ENCODE measurements at places on chromosomes 16 and 17.

- DNase-seq: no peak
These were observed 3.9 kb downstream of the GPR179 start for GRCh38 chr17:38339891-38340290.

- DNase-seq: no peak
These were observed 7.7 kb upstream of the ARHGAP23 start for GRCh38 chr17:38420518-38420917.

DNA sequence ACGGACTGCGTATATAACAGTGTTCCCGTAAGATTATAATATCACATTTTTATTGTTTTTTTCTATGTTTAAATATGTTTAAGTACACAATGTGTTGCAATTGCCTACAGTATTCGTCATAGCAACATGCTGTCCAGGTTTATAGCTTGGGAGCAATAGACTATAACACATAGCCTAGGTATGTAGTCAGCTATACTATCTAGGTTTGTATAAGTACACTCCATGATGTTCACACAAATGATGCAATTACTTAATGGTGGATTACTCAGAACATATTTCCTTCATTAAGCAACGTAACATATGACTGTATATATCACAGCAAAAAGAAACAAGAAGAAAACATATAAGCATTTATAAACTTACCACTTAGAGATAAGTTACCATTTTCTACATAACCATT is 160.0 kb downstream of the CBLN1 start:
- no peak for DNase-seq

DNA sequence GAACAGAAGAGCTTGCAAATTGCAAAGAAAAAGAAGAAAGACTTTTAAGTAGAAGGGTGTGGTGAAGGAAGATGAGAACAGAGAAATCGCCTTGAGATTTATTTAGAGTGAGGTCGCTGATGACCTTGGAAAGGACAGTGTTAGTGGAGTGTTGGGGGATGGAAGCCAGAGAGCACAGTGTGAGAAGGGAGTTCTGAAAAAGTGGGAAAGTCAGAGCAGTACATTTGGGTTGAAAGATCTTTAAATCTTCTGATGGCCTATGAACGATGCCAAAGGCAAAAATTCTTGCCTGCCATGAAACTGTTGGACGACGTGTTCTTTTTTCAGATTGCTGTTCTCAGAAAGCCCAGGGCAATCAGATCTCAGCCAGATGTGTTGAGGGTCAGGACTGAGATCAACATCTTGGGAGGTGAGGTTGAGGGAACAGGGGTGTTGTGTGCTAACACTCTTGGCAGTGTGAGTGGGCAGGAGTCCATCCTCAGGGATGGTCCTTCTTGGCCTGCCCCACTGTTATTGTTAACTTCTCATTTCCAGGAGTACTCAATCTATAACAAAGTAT is 330.1 kb downstream of the MAP2K6 start:
- DNase-seq: no peak

DNA sequence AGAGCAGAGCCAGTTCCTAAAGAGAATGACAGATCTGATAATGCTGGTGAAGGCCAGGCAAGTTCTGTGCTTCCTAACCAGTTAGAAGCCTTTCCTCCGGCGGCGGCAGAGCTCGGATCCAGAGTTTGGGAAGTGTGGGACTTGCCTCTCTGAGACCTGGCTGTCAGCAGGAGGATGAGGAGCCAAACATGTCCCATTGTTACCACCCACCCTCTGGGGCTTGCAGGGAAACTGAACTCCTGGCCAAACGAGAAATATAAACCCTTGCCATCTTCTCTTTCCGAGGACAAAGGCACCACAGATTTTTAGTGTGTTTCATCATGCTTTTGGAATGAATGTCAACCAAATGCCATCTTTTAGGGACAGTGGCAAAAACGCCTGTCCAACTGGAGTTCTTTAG is 80.2 kb upstream of the SMURF2 start:
- no peak for DNase-seq

- DNase-seq: no peak
These were observed 11.5 kb downstream of the SLC46A1 start for GRCh38 chr17:28394337-28395116.

- no peak for DNase-seq
These were observed 48.4 kb downstream of the MPRIP start for GRCh38 chr17:17090642-17091103.

DNA sequence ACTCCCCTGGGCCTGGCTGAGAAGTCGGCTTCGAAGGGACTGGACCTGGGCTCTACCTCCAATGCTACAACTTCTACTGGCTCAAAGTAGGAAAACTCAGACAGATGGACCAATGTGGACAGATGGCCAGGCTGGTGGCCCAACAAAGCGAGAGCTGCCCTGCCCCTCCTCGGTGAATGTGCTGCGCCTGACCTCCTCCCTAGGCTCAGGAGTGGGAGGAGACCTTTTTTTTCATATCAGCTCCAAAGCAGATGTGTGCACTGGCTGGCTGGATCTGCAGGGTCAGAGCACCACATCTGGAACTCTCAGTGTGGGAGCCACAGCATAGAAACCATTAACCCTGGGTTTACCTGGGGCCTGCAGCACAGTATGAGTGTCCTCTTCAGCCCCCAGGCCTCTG is 20.8 kb downstream of the ATP6V0D1 start:
- no peak for DNase-seq

GRCh38 chr17:40345161-40345993 is 19.2 kb downstream of the GJD3 start:
- peak; percentile 86 for DNase-seq

DNA sequence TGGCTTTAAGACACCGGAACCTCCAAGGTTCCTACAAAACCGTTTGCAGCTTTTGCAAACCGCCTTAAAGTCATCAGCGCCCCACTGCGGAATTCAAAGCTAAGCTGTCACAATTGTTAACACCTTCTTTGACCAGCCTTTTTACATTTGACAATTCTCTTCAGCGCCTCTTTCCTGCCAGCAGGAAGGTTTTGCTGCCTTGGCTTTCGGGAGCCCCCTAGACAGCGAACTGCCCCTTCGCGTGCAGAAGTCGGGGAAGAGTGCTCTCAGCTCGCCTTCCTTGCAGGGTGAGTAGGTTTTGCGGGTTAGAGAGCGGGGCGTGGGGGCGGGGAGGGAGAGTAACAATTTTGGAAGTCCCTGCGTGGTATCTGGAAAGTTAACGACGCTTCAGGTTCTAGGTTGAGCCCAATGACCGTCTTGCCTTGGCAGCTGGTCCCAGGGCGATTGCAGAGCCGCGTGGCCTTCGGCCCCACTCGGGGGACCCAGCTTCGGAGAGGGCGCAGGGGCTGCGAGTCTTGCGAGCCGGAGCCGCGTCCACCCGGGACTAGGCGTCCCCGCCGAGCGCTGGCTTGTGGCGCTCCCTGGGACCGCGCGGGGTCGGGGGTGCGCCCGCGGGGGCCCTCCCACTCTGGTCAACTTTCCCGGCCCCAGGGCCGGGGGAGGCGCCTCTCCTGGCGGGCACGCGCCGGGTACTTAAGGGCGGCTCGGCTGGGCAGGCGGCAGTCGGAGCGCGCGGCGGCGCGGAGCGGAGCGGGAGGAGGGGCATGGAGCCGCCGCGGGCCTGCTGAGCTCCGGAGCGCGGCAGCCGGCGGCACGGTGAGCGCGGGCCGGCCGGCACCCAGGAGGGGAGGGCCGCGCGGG is at the start of gene HAS3:
Gene HAS3, plus strand, starts transcription at position 153 of the 861 bp plus-strand sequence. CDS start 3,743 bp downstream, outside the sequence.
- DNase-seq: no peak

DNA sequence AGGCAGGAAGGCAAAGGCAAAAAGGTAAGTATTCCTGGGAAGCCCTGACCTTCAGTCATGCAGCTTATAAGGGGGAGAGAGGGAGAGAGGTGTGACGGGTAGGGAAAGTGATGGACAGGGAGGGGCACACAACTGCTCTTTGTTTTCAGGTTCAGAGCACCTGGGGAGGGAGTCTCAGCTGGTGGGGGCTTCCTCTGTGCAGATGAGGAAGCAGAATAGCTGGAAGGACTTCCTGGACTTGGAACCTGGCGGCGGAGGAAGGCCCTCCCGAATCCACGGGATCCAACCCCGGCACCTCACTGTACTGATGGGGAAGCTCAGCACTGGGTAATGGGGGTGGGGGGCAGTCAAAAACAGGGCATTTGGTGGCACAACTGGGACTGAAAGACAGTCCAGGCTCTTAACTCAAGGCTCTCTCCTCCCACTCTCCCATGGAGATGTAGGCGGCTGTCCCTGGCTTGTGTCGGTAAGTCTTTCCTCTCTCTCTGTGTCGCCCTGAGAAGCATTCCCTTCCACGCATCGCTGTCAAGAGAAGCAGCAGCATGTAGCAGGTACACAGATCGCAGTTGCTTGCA is 11.9 kb upstream of the PITPNM3 start:
- no peak for DNase-seq

- no peak for DNase-seq
These were observed 4.9 kb downstream of the PMFBP1 start for GRCh38 chr16:72166954-72167561.
